Spleen (tissue), 13 donors: ENCODE measurements at places on chromosomes 5 and 9. TPM values are rescaled to one million over a fixed set of nuclear protein-coding genes. Genes with fewer than 3 reads are reported as not detected.
A peak's percentile ranks its signal among the peaks of the same experiment; 100 is the strongest.

DNA sequence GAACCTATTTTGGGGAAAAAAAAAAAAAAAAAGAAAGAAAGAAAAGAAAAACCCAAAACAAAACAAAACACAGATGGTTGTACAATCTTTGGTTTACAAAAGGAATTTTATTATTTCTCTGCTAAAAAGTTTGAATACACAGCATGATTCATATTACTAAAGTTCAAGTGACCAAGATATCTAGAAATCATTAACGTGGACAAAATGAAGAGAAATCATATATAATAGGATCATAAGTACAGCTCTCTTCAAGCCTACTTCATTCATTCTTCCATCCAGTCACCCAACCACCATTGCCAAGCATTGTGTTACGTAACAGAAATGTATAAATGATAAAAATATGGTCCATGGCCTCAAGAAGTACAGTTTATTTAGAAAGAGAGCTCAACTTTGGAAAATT, 52.9 kb downstream of the ZDHHC21 start:
- no peak for DNase-seq

- no peak for DNase-seq
Measured at GRCh38 chr5:175659546-175660253, 1.8 kb downstream of the HRH2 start.

DNA sequence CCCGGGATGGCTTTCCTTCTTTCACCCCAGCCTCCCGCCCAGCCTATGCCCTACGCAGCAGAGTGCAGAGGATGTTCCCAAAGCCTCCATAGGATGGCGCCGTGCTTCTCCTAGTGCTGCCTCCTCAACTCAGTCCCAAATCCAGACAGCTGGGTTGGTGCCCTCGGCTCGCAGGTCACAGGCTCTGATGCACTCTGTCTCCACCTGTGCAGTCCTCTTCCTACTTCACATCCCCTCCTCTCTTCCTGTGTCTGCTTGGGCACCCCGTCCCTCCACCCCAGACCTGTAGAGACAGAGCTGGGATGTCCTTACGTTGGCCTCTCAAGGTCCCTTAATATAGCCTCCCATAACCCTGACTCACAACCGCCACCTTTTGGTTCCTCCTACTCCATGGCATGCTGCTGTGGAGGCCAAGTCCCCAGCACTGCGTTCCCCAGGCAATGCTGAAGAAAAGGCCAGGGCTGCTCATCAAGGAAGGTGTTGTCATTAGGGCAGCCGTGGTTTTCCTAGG, 314.4 kb downstream of the GADD45G start:
- DNase-seq, result no peak

FABP6 gene
- not detected for polyA plus RNA-seq

- DNase-seq, result no peak
Measured at GRCh38 chr5:1468247-1468612, 23.0 kb upstream of the SLC6A3 start.

DNA sequence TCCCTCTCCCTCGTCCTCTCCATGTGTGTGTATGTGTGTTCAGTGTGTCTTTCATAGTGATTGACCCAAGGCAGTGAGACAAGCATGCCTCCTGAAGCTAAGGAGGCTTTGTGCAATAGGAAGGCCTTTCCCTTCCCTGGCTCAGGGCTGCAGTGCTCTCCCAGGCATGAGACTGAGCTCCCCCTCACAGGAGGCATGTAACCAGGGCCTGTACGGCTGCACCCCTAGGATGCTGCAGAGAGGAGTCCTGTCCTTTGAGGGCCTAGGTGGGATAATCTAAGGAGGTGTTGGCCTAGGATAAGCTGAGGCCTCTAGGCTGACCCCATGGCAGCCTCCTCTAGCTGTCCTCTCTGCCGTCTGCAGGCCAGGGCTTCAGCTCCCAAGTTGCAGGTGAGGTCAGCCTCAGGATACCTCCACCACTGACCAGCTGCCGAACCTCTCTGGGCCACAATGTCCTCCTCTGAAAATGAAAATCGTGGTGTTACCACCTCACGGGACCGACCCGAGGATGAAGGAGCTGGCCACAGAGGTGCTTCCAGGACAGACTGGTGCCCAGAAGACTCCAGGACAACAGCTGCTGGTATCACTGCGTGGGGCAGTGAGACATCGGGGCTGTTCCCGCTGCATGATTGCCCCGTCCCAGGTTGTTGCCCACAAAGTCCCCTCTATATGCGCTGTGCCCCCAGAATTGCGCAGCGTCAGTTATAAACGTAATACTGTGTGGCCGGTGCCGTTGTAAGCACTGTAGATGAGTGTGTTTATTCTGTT, 129.6 kb downstream of the BARX1 start:
- DNase-seq, result peak; percentile 42
